ENCODE measurements at places on chromosomes 16 and 17. TPM values are rescaled to one million over a fixed set of nuclear protein-coding genes. Genes with fewer than 3 reads are reported as not detected.

- peaks cover 32% of the 10 kb centered on the region for H3K4me1 ChIP-seq
- no peaks in the 10 kb centered on the region for H3K27me3 ChIP-seq
- DNase-seq = no peak
- no peak overlapping the region for H3K27ac ChIP-seq
- no peak overlapping the region for H3K4me3 ChIP-seq
These were observed 81.2 kb downstream of the TIMM22 start for GRCh38 chr17:1077986-1078711.

The UTS2R gene
- not detected for total RNA-seq

DNA sequence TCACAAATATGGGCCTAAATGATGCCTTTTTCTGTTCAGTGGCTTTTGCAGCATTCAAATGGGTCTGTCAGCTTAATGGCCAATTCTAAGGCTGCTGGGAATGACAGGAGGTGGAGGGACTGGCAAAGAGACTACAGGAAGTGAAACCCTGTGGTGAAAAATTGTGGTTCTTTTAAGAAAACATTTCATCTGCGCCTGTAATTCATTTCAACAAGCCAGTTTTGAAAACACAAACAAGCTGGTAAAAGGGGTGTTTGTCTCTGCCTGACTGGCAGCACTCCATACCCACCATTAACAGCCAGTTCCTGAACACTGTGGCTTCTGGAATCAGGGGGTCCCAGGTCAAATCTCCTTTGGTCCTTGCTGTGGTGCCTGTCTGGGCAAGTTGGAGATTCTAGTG lies 3.6 kb upstream of the KDM8 start:
- no peak overlapping the region for H3K27ac ChIP-seq
- H3K36me3 ChIP-seq = peaks cover 4% of the 10 kb centered on the region
- DNase-seq = peak; percentile 12
- peaks cover 28% of the 10 kb centered on the region for H3K4me1 ChIP-seq

DNA sequence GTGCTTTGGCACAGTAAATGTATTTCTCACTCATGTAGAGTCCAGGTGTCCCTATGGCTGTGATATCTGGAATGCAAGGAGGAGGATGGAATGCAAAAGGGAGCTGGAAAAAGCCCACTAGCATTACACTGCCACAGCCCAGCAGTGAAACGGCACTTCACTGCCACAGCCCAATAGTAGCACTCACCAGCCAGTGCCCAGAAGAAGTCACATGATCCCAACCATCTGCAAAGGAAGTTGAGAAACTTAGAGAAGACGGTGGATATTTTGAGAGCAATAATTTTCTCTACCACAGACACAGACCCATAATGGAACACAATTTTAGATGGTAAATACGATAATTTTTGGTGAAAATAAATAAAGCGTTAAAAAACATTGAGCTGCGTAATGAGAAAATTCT lies 51.8 kb downstream of the C16orf82 start:
- H3K27ac ChIP-seq = no peak overlapping the region
- H3K4me1 ChIP-seq = peaks cover 4% of the 10 kb centered on the region
- DNase-seq = no peak
- H3K36me3 ChIP-seq = peaks cover 6% of the 10 kb centered on the region

DNA sequence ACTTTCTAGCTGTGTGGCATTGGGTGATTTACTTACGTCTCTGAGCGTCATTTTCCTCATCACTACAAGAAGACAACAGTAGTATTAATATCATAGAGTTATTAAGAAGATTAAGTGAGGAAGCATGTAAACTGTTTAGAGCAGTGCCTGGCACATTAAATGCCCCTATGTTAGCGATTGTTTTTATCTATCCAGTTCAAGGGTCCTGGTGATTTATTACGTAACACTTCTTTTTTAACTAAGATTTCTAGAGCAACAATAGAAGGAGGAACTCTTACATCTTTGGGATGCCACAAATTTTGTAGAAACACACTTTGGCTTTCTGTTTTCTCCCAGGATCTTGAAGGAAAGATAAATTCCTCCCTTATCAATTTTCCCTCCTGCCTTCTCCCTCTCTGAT lies 3.3 kb upstream of the GAS7 start:
- no peak overlapping the region for H3K27ac ChIP-seq
- peaks cover 12% of the 10 kb centered on the region for H3K4me1 ChIP-seq
- H3K36me3 ChIP-seq = no peaks in the 10 kb centered on the region
- DNase-seq = no peak
- H3K4me3 ChIP-seq = no peak overlapping the region
- H3K27me3 ChIP-seq = peaks cover 14% of the 10 kb centered on the region

The UNC45B gene
- total RNA-seq = not detected

- H3K27ac ChIP-seq = peak overlapping the region; percentile 35
- no peak overlapping the region for H3K4me3 ChIP-seq
- peaks cover 2% of the 10 kb centered on the region for H3K27me3 ChIP-seq
These were observed 34.0 kb downstream of the PLCD3 start for GRCh38 chr17:45098081-45098868.

DNA sequence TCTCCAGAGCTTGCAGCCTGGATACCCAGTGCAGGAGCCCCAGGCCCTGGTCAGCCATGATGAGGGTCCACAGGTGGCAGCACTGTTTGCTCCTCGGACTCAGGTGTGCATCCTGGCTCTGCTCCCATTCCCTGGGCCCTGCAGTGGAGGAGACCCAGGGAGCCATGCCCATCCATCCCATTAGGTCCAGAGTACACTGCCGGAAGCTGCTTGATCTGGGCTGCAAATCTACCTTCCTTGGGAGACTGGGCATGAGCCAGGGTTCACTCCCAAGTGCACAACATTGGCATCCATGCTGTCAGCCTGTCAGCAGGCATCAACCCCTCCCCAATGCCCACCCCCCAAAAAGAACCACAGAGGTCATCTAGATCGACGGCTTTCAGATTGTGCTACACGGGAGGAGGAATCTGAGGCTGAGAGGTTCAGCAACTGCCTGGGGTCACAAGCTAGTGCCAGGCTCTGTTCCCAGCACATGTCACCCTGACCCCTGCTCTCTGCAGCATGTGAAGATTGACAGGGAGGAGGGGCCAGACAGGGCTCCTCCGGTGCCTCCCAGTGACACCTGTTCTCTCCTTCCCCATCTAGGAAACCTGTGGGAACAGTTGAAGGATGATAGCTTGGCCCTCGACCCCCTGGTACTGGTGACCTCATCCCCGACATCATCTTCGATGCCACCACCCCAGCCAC lies 15.7 kb downstream of the UNC119 start:
- DNase-seq = no peak
- peaks cover 12% of the 10 kb centered on the region for H3K27me3 ChIP-seq
- no peak overlapping the region for H3K27ac ChIP-seq
- H3K4me1 ChIP-seq = peaks cover 21% of the 10 kb centered on the region
- H3K36me3 ChIP-seq = no peaks in the 10 kb centered on the region

The NETO2 gene
- total RNA-seq = 20.7 TPM

DNA sequence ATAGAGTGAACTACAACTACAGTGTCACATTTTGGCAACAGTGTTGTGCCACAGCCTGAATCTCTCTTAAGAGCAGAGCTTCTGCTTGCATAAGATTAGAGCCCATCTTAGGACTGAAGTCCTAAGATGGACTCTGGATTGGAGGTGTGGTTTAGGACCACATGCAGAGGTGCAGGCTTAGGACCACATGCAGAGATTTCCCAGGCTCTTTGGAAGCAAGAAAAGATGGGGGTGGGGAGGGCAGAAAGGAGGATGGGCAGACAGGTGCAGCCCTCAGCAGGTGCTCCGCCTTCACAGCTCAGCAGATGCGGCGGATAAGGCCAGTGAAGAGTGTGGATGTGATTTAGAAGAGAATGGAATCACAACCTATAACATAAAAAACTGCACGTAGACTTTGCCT lies 128.7 kb downstream of the TANGO6 start:
- peaks cover 20% of the 10 kb centered on the region for H3K36me3 ChIP-seq
- H3K27ac ChIP-seq = no peak overlapping the region
- DNase-seq = no peak
- H3K4me1 ChIP-seq = peaks cover 15% of the 10 kb centered on the region
- no peak overlapping the region for H3K4me3 ChIP-seq

The PERCC1 gene
- total RNA-seq = not detected
